Sigmoid colon (tissue), 7 donors: ENCODE measurements at places on chromosomes 1 and 21. TPM values are rescaled to one million over a fixed set of nuclear protein-coding genes. Genes with fewer than 3 reads are reported as not detected.

DNA sequence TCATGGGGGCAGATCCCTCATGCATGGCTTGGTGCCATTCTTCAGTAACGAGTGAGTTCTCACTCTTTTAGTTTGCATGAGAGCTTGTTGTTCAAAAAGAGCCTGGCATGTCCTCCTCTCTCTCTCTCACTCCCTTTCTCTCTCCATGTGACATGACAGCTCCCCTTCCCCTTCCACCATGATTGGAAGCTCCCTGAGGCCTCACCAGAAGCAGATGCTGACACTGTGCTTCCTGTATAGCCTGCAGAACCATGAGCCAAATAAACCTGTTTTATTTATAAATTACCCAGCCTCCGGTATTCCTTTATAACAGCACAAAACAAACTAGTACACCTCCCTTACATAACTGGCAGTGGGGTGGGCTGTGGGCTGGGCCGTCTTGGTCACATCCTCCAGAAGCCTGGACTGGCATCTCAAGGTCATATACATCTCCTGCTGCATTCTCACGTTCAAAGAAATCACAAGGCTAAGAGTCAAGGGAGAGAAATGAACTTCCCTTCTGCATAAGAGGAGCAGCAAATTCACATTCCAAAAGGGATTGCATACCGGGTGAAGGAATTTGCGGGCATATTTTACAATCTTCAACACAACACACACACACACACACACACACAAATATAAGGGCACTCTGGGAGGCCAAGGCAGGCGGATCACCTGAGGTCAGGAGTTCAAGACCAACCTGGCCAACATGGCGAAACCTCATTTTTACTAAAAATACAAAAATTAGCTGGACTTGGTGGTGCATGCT, 2.3 kb upstream of the CCSAP start:
- no peaks in the 10 kb centered on the region for H3K27me3 ChIP-seq
- H3K36me3 ChIP-seq, result no peaks in the 10 kb centered on the region
- no peak overlapping the region for H3K27ac ChIP-seq

GRCh38 chr1:193498088-193498655, 311.8 kb upstream of the B3GALT2 start:
- peaks cover 9% of the 10 kb centered on the region for H3K4me1 ChIP-seq
- H3K27me3 ChIP-seq, result no peaks in the 10 kb centered on the region
- H3K27ac ChIP-seq, result no peak overlapping the region
- no peak overlapping the region for H3K4me3 ChIP-seq

DNA sequence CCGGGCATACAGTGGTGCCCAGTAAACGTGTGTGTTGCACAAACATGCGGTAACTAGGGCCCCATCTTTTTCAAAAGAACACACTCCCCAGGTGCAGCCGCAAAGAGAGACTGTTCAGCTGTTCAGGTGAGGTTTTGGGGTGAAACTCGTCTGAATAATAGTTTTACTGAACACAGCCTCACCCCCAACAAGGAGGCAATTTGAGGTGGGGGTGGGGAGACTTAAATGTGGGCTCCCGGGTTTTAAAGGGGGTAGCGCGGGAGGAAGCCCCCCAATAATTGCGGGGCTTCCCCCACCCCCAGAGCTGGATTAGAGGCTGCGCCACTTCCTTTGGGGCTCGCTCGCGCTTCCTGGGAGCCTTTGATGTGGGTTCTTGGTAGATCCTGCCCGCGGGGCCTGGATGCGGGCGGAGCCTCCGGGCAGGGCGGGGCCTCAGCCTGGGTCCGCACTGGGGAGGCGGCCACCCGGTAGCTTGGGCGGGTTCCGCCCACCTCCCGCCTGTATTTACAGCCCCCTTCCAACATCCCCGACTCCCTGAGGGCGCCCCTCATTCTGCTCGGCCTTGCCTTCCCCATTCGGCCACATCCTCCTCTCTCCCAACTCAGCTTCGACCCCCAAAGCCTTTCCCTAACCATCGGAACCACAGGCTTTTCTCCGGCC, 6.4 kb upstream of the EPHA2 start:
- H3K27me3 ChIP-seq, result no peaks in the 10 kb centered on the region
- no peak overlapping the region for H3K27ac ChIP-seq
- no peaks in the 10 kb centered on the region for H3K36me3 ChIP-seq
- H3K4me3 ChIP-seq, result no peak overlapping the region
- H3K4me1 ChIP-seq, result peaks cover 11% of the 10 kb centered on the region

Gene CNN3
- total RNA-seq, result 157 TPM

Gene F13B
- not detected for total RNA-seq
